ENCODE measurements at places on chromosomes 3 and 15. TPM values are rescaled to one million over a fixed set of nuclear protein-coding genes. Genes with fewer than 3 reads are reported as not detected.

The ITPKA gene
- 0.37 TPM for total RNA-seq

The CHRM5 gene
- 0.48 TPM for total RNA-seq

The SKOR1 gene
- total RNA-seq, result 0.21 TPM

The ZPLD1 gene
- 0.16 TPM for total RNA-seq

The SPRED1 gene
- 94.4 TPM for total RNA-seq

The GABRR3 gene
- 0.11 TPM for total RNA-seq

All from urinary bladder (tissue), 4 donors.